Caco-2 (cell line): ENCODE measurements at places on chromosomes 6 and 20.

- H3K36me3 ChIP-seq, result no peaks in the 10 kb centered on the region
- no peak for DNase-seq
- H3K27ac ChIP-seq, result no peak overlapping the region
- H3K4me1 ChIP-seq, result no peaks in the 10 kb centered on the region
- no peak overlapping the region for H3K4me3 ChIP-seq
Observed at GRCh38 chr6:134436281-134436815, 118.4 kb upstream of the SGK1 start.

GRCh38 chr6:4928426-4928825 is 75.4 kb downstream of the RPP40 start:
- H3K4me3 ChIP-seq, result no peak overlapping the region
- DNase-seq, result no peak
- H3K36me3 ChIP-seq, result no peaks in the 10 kb centered on the region

- no peak for DNase-seq
- H3K27me3 ChIP-seq, result no peaks in the 10 kb centered on the region
- H3K4me3 ChIP-seq, result no peak overlapping the region
- no peaks in the 10 kb centered on the region for H3K36me3 ChIP-seq
- H3K27ac ChIP-seq, result no peak overlapping the region
Observed at GRCh38 chr6:166855416-166855815, 100.9 kb downstream of the RNASET2 start.

- H3K27ac ChIP-seq, result no peak overlapping the region
- DNase-seq, result no peak
- H3K4me3 ChIP-seq, result no peak overlapping the region
- peaks cover 22% of the 10 kb centered on the region; the same call in 1 of the 2 replicates for H3K4me1 ChIP-seq
- no peaks in the 10 kb centered on the region for H3K27me3 ChIP-seq
- no peaks in the 10 kb centered on the region for H3K36me3 ChIP-seq
Observed at GRCh38 chr6:144314562-144314961, 29.4 kb downstream of the UTRN start.

DNA sequence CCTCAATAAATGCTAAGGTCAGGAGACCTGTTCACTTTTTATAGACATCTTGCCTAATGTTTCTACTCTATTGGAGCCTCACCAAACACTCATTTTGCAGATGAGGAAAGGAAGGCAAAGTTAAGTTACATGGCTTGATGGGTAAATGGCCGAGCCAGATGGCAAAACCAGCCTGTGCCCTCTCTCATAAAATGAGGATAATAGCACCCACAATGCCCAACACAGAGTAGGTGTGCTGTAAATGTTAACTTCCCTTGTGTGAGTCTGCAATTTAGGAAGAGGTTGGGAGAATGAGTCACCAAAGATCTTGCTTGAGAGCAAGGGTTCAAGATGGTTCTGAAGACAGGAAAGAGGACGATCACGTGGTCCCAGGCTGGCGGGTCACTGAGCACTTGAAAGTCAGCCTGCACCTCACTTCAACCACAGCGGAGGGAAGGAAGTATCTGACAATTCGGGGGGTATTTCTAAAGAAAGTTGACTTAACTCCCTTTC is 3.3 kb downstream of the KCNK5 start:
- H3K27me3 ChIP-seq, result no peaks in the 10 kb centered on the region
- no peak for DNase-seq
- H3K4me3 ChIP-seq, result no peak overlapping the region
- peaks cover 35% of the 10 kb centered on the region for H3K4me1 ChIP-seq
- H3K36me3 ChIP-seq, result no peaks in the 10 kb centered on the region; the same call in 1 of the 2 replicates
- H3K27ac ChIP-seq, result no peak overlapping the region

DNA sequence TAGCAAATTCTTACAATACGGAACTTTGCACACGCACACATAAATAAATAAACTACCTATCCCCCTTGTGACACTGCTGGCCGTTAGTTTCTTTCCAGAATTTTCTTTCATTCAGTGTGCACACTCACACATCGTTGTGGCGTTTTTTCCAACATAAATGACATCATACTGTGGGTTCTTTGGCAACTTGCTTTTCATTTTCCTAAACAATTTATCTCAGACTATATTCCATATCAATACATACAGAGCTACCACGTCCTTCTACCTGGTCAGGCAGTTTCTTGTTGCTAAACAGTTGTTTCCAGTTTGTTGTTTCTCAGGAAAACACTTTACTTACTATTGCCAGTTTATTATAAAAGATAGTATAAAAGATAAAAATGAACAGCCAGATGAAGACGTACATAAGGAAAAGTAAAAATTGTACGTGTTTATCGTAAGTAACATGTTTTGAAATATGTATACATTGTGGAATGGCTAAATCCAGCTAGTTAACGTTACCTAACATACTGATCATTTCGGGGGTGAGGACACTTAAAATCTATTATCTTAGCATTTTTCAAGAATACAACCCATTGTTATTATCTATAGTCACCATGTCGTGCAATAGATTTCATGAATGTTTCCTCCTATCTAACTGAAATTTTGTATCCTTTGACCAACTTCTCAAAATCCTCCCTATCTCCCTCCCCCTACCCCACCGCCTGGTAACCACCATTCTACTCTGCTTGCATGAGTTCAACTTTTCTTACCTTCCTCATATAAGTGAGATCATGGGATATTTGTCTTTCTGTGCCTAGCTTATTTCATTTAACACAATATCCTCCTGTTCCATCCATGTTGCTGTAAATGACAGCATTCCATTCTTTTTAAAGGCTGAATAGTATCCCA is 1.2 kb upstream of the TP53RK start:
- peak overlapping the region; percentile 51 for H3K27ac ChIP-seq
- H3K27me3 ChIP-seq, result no peaks in the 10 kb centered on the region
- DNase-seq, result no peak
- peak overlapping the region; percentile 75 for H3K4me3 ChIP-seq
- peaks cover 2% of the 10 kb centered on the region; the same call in 1 of the 2 replicates for H3K36me3 ChIP-seq

GRCh38 chr20:35461620-35462019 is 6.2 kb downstream of the CEP250 start:
- no peak overlapping the region for H3K27ac ChIP-seq
- DNase-seq, result no peak
- peaks cover 7% of the 10 kb centered on the region for H3K36me3 ChIP-seq

- H3K4me1 ChIP-seq, result no peaks in the 10 kb centered on the region
- H3K27me3 ChIP-seq, result no peaks in the 10 kb centered on the region
- no peak for DNase-seq
- no peak overlapping the region for H3K4me3 ChIP-seq
Observed at GRCh38 chr6:83273596-83273995, 80.4 kb downstream of the RWDD2A start.

- no peak overlapping the region for H3K27ac ChIP-seq
- 0 out of 2 replicates have a peak, but pooled peaks cover 4% of the 10 kb centered on the region for H3K4me1 ChIP-seq
- no peaks in the 10 kb centered on the region for H3K27me3 ChIP-seq
Observed at GRCh38 chr20:54555150-54555549, 79.8 kb downstream of the DOK5 start.
